AG09309 (cell line): ENCODE measurements at places on chromosomes 1 and 21.

- no peak for DNase-seq
These were observed 430 bp downstream of the WASF2 start for GRCh38 chr1:27489501-27489972.

- no peak for DNase-seq
These were observed 2.2 kb downstream of the ELOA start for GRCh38 chr1:23745515-23745914.

DNA sequence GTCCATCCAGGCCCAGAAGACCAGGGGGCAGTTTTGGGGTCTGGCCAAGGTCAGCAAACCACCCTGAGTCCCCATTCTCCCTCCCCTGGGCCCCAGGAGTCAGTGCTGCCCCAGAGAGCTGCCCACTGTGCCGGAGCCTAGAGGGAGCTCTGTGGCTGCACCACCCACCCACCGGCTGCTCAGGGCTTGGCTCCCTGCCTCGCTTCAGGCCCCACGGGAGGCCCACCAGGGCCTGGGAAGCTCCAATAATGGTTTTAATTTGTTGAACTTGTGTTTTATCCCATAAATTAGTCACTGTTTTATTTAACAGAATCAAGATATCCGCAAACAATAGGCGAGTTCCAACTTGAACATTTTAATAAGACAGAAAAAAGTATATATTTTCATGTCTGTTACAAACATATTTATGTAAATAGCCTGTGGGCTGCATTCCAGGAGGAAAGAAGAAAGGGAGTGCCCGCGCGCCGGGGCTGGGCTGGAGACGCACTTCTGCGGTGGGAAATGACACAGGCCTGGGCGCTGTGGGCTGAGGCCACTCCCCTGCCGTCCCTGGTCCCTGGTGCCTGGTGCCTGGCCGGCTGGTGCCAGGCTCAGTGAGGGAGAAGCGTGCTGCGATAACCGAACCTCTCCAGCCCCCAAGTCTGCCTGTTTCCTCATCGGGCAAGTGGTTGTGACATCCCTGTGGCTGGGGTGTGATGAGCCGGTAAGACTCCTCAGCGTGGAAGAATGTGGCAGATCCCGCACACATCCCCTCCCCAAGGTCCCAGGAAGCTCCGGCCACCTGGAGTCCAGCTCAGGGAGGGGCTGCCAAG is 160.5 kb downstream of the PEX14 start:
- peak; percentile 49 for DNase-seq

- DNase-seq = no peak
These were observed 4.3 kb downstream of the TRABD2B start for GRCh38 chr1:47992720-47993415.

DNA sequence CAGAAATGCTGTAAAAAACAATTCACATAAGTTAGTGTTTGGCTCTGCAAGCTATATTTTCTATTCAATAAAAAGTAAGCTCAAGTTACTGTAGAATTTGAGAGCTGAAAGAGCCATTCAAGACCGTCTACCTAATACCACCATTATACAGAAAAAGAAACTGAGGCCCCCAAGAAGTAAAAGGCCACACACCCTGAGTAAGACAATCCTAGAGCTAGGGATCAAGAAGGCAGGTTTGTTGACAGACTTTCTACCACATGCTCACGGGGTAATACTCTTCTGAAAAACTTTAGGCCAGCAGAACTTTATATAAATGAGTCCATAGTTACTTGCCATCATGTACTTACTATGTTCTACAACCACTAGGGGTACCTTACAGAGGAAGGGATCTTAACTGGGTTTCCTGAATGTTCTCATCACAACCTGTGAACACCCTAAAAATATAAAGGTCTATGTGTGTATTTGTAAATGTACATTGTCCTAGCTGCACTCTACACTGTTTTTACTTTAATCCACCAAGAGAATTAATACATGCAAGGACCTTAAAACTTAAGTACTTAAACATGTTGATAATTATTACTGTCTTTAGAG is 2.7 kb downstream of the PSMG1 start:
- DNase-seq = no peak

DNA sequence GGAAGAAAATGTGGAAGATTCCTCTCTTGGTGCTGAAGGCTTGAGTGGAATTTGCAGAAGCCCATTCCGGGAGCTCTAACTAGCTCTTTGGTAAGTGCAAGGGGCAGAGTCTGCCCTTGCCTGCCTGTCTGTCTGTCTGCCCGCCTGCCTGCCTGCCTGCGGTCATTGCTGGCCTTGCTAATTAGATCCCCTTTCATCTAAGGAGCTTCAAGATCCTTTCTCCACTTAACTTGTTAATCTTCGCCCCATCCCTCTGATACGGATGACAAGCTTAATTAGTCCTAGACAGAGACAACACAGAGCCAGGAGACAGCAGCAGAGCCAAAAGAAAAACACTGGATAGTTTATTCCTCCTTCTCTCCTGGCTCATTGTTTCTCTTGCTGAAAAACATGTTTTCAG is 80.2 kb upstream of the GADD45A start:
- no peak for DNase-seq

DNA sequence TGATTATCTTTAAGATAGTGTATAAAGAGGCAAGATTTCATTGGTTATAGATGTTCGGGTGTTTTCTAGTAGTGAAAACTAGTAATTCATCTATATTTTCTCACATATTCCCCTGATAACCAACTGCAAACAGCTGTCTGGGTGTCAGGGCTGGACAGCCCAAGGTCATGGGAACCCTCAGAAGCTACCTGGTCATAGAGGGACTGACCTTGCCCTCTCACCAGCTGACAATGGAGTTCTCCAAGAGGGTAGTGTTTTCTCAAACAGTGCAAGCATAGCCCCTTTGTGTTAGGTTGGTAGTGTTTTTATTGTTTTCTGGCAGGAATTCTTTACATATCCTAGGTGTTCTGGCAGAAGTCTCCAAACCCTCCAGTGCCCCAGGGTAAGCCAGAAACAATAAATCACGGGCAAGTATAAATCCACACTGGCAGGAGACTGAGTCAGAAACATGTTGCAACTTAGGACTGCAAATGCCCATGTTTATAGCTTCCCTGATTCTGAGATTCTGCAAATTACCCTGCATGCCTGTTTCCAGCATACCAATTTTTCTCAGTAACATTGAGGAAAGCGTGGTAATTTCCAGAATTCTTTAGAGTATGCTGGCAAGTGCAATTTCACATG is 82.8 kb upstream of the ATP1A1 start:
- DNase-seq = peak; percentile 27
